H4 (cell line): ENCODE measurements at places on chromosomes 3 and 15. TPM values are rescaled to one million over a fixed set of nuclear protein-coding genes. Genes with fewer than 3 reads are reported as not detected.

GRCh38 chr3:53705024-53705745, 141.0 kb downstream of the CHDH start:
- no peak for DNase-seq

DNA sequence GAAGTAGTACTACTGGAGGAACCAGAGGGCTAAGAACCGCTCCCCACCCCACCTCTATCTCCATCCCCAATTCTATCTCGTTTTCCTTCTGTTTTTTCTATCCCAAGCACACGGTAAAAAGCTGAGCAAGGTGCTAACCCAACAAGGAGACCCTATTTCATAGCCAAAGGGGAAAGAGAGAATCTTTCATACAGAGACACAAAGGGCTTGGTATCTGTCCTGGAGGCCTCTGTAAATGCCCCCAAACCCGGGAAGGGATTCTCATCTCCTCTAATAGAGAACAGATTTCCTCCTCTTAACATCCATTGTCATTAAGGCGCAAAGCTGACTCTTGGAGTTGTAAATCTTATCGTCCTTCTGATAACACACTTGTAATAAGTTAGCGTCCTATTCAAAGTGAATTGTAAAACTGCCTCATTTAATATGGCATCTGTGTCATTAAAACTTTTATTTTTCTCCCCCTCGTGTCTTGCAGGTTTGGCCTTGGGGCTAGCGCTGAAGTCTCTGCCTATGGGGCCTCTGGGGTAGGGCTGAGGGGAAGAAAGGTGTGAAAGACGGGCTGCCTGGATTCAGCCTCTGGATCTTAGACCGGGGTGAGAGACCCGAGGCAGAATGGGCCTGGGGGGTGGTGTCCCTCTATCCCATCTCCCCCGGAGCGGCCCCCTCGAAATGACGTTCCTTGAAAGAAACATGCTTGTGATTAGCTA, 12.1 kb downstream of the NR2F2 start:
- DNase-seq, result no peak

DNA sequence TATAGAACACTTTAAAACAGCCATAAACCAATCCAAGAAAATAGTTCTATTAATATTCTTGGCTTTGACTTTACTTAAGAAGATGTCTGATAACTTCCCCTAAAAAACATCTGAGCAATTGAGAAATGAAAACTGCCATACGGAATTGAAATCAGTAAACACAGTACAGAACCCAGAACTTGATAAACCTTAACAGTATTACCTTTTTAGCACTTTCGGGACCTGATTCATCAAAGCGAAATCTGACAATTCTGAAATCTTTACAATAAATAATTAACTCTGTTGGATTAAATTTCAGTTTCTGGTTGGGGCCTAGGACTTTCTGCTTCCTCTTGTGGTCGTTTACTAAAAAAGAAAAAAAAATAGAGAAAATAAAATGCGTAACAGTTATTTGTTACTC, 17.3 kb downstream of the MTMR10 start:
- DNase-seq, result no peak

DNA sequence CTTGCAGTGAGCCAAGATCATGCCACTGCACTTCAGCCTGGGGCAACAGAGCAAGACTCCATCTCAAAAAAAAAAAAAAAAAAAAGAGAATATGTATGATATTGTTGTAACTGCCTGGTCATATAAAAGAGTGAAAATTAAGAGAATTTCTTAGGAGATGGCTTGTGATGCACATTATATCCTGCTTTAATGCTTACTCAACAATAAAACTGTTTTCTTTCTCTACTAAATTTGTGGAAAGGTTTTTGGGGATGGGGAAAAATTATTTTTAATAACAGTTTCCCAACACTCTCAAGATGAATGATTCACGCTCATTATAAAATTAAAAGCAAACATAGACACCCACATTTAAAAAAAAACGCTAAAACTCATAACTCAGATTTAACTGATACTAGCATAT, 1163.0 kb downstream of the SI start:
- no peak for DNase-seq

DNA sequence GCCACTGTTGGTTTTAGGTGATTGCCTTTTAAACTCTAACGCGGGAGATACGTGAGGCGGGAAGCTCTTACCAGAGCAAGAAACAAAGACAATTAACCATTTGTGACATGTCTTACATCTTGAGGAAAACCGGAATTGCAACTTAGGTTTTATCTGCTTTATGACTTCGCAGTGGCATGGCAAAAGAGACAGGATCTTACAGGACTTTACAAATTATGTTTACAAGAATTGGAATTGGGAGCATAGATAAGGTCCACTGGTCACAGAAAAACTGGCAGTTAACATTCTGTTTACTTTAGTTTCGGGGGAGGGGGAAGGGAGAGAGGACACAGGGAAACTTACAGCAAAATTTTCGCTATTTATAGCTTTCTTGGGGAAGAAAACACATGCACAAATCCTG, 1119.6 kb downstream of the ZPLD1 start:
- DNase-seq, result no peak

- DNase-seq, result no peak
These were observed 39.1 kb upstream of the CMTM7 start for GRCh38 chr3:32352563-32352962.

DNA sequence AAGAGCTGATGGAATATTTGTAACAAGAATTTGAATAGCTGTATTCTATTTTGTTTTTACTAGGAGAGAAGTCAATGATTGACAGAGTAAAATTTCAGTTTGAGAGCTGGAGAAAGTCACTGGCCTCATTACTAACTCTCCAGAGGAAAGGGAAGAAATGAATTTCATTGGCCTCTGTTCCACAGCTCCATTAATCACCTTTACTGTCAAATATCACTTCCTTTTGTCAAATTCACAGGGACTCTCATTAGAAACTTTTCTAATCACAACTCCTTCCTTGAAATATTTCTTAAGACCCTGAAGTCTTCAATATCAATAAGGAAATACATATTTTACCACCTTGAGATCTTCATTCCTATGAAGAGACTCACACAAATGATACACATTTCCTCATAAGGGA, 379.9 kb upstream of the RASGRP1 start:
- DNase-seq, result no peak

GRCh38 chr3:169945313-169945712, 21.3 kb upstream of the SEC62 start:
- no peak for DNase-seq

- DNase-seq, result peak; percentile 99
These were observed 23.1 kb downstream of the ANXA2 start for GRCh38 chr15:60374628-60375081.

DNA sequence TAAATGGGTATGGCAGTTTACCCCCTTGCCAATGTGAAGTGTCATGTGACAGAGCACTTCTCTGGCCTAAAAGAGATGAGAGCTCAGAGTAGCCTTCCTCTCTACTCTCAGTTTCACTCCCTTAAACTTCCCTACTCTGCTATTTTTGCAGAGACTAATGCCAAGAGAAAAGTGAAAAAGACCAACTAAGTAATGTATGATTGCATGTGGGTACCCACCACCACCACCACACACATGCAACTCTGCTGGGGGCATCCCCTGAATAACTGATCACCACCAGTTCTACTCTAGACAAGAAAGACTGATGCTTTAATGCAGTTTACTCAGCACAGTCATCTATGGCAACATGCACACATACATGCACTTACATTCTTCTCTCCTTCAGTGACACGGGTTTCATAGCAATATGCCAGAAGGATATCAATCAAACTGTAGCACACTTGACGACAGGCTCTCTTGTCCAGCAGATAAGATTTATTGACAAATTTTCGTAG, 31.3 kb downstream of the SHQ1 start:
- DNase-seq, result no peak

DNA sequence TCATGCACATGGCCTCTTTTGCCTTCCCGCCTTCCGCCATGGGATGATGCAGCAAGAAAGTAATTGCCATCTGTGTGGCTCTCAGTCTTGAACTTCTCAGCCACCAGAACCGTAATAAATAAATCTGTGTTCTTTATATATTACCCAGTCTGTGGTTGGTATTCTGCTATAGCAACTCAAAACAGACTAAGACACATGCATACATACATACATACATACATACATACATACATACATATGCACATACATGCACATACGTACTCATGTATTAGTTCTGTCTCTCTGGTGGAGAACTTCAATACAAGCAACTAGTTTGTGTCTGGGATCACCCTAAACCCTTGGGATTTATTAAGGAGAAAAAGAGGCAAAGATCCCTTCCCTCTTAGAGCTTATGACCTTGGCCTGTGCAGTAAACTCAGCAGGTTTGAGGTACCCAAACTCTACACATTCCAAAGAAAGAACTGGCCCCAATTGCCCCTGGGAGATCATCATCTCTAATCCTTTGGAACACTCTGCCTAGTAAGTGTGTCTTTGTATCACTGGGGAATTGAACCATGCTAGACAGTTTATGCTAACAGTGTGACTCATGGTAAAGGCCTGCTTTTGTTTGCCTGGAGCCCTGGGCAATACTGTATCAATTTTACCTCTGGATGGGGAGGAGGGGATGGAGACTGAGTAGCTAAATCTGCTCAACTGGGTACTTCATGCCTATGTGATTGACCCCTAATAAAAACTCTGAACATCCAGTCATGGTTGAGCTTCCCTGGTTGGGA, 115.6 kb upstream of the LMCD1 start:
- DNase-seq, result no peak

- no peak for DNase-seq
These were observed 118.2 kb upstream of the PROK2 start for GRCh38 chr3:71903112-71903495.

GRCh38 chr15:73065114-73065513, 12.9 kb downstream of the NEO1 start:
- no peak for DNase-seq

GRCh38 chr15:66963710-66964109, 101.7 kb upstream of the SMAD3 start:
- DNase-seq, result no peak

- DNase-seq, result no peak
These were observed 1.2 kb downstream of the SLC12A6 start for GRCh38 chr15:34336231-34336990.

DNA sequence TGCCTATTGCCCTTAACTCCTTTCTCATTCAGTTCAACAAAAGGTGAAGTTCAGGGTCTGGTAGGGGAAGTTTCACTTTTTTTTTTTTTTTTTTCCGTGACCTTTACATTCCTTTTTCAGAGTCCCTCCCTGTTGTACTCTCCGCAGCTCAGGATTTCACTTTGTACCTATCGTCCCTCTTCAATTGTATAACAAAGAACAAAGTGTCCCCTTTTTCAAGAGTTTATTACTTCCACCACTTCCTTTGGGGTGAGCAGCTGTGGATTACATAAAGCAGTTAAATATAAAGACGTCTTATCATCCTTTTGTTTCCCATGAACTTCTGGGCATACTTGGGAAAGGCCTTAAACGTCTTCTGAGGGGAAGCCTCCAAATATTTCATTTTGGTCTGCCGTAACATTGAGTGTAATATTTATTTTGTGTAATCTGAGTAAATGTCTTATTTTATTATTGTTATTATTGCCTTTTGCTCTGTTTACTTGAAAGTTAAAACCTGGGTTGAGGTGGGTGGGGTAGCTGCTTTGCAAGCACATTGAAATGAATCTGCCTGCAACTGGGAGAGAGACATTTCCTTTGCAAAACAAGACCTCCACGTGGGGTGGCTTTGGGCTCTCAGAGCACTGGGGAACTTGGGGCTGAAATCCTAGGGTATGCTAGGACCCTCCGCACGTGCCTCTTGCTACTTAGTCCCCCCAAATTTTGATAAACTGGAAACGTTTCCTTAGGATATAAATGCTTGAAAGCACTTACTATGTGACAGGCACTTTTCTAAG, 169.4 kb downstream of the MCTP2 start:
- no peak for DNase-seq

Gene ATP13A5
- 0.04 and 0.48 TPM in 2 replicates for total RNA-seq

Gene ZPLD1
- total RNA-seq, result 0.06 TPM in 1 of 2 replicates, not detected in the other

Gene C3orf49
- not detected in 2 replicates for total RNA-seq

Gene PPP1R14D
- total RNA-seq, result not detected in 2 replicates

Gene ITIH1
- not detected in 2 replicates for total RNA-seq

Gene TRPC1
- total RNA-seq, result 9.8 and 18.0 TPM in 2 replicates

Gene LSAMP
- 4.7 and 5.9 TPM in 2 replicates for total RNA-seq
